ENCODE measurements at places on chromosomes 3 and 15.

DNA sequence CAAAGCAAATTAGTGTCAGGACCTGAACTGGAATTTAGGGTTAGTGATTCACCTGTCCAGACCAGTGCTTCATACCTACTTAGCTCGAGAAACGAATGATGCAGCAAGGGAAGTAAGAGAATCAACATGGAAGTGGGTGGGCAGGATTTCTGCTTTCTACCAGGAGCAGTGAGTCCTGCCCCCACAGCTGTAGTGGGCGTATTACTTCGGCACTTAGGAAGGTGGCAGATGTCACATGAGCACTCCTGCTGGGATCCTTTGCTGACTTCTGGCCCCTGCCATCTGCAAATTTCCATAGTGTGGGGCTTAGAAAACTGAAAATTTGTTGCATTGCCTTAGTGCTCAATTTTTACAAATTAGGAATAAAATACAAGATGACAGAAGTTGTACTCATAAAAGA is 31.2 kb downstream of the RYR3 start:
- DNase-seq: no peak

DNA sequence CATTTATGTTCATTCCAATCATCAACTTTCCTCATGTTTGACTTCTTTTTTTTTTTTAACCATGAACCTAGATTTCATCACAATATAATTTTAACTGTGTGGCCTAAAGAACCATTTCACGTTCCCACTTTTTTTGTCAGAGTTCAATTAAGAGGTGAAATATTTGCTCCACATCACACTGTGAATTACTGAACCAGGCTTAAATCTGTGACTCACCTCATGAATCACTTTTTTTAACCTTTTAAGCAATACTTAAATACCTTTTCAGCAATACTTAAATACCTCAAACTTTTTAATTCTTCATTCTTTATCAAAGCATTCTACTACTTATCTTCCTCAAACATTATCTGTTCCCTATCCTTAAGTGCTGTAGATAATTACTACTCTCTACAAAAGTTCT is 137.6 kb downstream of the SI start:
- no peak for DNase-seq

DNA sequence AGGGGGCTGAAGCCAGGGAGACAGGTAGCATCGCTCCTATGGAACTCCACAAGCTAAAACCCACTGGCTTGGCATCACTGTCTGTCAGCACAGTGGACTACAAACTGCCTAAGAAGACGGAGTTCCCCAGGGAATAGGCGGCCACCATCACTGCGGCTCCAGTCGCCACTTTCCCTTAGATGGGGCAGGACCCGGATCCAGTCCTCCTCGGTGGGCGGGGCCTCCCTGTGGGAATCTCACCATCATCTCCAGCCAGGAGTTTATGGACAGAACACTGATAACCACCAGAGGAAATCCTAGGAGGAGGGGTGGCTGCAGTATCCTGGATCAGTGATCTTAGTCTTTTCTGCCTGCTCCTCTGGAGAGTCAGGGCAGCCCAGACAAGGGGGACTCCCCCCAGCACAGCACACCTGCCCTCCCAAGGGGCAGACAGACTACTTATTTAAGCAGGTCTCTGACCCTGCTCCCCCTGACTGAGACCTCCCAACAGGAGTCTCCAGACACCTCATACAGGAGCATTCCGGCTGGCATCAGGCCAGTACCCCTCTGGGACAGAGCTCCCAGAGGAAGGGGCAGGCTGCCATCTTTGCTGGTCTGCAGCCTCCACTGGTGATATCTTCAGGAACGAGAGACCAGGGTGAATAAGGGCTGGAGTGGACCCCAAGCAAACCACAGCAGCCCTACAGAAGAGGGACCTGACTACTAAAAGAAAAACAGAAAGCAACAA is 435.6 kb upstream of the RASGRP1 start:
- DNase-seq: no peak

GRCh38 chr3:172972067-172972466 is 169.0 kb downstream of the SPATA16 start:
- no peak for DNase-seq

DNA sequence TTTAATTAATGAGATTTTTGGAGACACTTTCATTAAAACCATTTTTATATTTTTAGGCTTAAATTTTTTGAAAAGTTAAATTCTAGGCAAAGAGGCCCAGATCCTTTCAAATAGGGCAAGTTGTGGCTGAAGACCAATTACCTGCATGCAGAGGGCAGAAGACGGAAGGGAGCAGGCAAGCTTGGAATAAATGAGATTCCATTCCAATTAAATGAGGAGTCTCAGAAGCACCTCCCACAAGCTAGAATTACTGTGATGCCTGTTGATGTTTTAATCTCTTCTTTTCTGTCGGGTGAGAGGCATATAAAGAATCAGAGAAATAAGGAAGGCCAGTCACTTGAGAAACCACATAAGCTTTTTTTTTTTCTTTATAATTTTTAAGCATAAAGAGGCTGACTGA is 46.8 kb downstream of the KBTBD8 start:
- DNase-seq: no peak

- no peak for DNase-seq
These were observed 91.0 kb upstream of the RPL32 start for GRCh38 chr3:12932347-12932746.

- DNase-seq: no peak
These were observed 202.6 kb upstream of the MCTP2 start for GRCh38 chr15:94028809-94029208.

- no peak for DNase-seq
These were observed 97.7 kb downstream of the RPL39L start for GRCh38 chr3:187041362-187042307.

- DNase-seq: no peak
These were observed 21.2 kb upstream of the XIRP1 start for GRCh38 chr3:39213613-39214012.

- DNase-seq: no peak
These were observed 76.0 kb downstream of the MTHFS start for GRCh38 chr15:79820820-79821219.

DNA sequence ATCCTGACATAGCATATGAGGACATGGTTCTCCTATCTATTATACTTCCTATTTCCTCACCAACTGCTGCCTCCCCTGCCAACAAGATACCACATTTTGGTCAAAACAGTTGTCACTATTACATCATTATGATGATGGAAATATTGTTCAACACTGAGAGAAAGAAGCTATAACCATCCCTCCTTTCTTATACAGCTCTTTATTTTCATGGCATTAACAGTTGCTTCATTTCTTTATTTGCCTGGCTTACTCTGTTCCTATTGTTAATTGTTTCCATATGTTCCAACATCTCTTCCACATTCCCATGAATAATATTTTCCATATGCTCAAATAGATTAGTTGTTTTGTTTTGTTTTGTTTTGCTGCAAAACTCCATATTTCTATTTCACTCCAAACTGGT is 40.8 kb upstream of the FILIP1L start:
- DNase-seq: no peak

DNA sequence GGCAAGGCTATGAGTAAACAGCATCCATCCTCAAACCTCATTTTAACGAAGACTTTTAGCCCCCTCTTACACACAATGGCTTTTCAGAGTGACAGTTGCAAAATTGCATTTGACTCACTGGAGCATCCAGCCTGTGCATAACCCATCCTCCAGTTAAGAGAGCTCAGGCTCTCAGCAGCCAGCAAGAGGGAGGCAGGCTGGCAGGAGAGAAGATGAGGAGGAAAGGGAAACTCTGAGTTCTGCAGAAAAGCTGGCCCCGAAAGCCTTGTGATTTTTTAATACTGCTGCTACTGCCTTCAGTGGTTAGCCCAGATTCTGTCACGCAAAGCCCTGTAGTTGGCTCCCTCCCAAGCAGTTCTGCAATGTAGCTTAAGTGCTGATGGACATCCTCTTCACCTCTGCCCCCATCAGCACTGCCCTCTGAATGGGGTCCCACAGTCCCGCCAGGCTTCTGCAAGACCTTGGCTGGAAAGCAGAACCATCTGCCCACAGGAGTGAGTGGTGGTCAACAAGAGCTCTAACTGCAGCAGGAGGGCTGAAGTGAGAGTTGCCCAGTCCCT is 371.3 kb downstream of the EPHB1 start:
- no peak for DNase-seq

- no peak for DNase-seq
These were observed 269.4 kb downstream of the GBE1 start for GRCh38 chr3:81492040-81492439.

- no peak for DNase-seq
These were observed 49.9 kb upstream of the SLC6A11 start for GRCh38 chr3:10766049-10766705.

GRCh38 chr15:79881254-79881653 is 15.6 kb downstream of the MTHFS start:
- no peak for DNase-seq

GRCh38 chr3:46897829-46898320 is 20.4 kb downstream of the PTH1R start:
- DNase-seq: no peak

DNA sequence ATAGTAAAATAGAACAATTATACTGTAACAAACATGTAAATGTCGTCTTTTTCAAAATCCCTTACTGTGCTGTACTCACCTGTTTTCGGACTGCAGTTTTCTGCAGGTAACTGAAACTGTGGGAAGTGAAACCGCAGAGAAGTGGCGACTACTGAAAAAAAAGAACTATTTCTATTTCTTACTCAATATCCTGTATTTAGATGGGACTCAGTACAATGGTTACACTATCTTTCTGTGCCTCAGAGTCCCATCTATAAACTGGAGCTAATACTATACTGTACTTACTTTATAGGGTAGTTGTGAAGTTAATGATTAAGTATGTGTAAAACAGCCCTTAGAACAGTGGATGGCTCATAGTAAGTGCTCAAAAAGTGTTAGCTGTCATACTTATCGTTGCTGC is 14.3 kb upstream of the P2RY12 start:
- DNase-seq: no peak

- DNase-seq: no peak
These were observed 138.3 kb downstream of the PTPRG start for GRCh38 chr3:61699622-61700021.

- DNase-seq: no peak
These were observed 8.5 kb upstream of the TICRR start for GRCh38 chr15:89566621-89567294.

DNA sequence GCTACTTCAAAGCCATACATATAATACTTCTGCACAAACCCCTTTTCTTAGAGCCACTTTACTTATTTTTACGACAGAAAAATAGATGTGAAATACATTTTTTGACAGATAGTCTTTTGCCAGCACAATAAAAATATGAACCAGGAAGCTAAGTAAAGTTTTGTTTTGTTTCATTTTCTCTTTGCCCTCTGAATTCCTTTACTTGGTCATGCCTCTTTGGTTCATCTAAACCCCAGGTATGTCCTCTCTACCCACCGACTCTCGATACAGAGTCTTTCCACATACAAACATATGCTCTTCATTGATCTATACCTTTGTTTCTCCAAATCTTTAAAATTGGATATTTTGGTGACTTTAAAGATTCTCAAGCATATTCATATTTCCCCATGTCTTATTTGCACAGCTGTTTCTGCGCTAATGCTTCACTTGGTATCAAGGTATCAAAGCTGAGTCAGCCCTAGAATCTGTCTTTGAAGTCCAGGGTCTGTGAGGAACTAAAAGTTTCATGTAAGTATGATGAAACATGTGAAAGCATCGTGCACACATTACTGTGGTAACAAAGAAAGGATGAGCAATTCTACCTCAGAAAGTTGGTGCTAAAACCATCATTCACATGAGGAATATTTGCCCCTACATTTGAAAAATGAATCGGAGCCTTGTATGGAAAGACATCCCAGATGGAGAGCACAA is 845.4 kb downstream of the NAALADL2 start:
- DNase-seq: no peak

- no peak for DNase-seq
These were observed 29.2 kb downstream of the GJD2 start for GRCh38 chr15:34725556-34725955.

GRCh38 chr15:71153823-71154524 is 38.7 kb downstream of the THSD4 start:
- no peak for DNase-seq

- DNase-seq: no peak
These were observed 14.6 kb downstream of the MELTF start for GRCh38 chr3:197014942-197015575.

DNA sequence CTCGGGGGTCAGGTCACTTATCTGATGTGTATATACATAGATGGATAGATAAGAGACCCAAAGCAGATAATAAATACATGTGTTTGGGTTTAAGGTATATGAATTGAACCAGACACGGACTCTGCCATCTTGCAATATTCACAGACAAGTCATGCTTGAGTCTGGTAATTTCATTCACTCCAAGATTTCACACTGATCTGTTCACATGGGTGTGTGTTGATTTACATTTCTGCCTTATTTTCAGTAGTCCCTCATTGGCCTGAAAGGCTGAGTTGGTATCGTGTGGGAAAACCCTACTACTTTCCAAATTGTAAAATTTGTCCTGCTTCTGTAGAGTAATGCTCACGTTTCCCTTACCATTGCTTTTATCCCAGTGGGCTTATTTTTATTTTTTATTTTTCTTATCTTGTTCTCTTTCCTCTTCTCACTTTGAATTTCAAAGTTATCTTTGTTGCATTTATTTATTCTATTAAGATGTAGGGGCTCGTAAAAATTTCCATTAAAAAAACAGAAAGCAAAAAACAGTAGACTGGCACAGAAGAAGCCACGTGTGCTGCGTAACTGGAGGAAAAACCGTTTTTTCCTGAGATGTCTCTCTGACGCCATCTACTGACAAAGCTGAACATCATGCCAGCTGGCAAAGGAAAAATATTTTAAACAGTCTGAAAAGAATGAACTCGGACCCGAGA is 10.8 kb upstream of the MFSD1 start:
- DNase-seq: peak; percentile 44

GRCh38 chr15:71713191-71713809 is 97.1 kb upstream of the NR2E3 start:
- no peak for DNase-seq

- DNase-seq: no peak
These were observed 406.6 kb upstream of the PPP2R3A start for GRCh38 chr3:135558906-135559305.

- no peak for DNase-seq
These were observed 25.1 kb upstream of the CSTA start for GRCh38 chr3:122299872-122300460.

GRCh38 chr3:48518069-48518468 is 14.1 kb upstream of the SHISA5 start:
- DNase-seq: no peak

DNA sequence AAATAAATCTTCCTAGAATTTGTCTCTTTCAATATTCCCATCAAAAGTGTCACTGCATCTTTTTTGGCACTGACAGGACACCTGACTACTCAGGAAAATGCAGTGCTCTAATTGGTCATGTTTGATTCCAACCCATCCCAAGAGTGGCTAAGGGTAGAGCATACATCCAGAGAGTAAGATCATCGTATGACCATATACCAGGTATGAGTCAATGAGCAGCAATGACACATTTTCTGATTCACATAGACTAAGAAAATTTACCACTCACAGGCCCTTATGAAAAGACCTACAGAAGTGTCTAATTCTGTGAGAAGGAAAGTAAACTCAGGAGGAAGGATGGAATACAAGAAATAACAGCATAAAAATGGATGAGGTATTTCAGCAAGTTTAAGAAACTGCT is 434.2 kb downstream of the ZIC1 start:
- no peak for DNase-seq

- no peak for DNase-seq
These were observed 483.4 kb downstream of the FOXP1 start for GRCh38 chr3:71099997-71100719.

GRCh38 chr3:62260655-62261054 is 112.7 kb downstream of the FEZF2 start:
- no peak for DNase-seq

GRCh38 chr3:139313921-139314320 is 29.9 kb upstream of the MRPS22 start:
- DNase-seq: no peak

- DNase-seq: no peak
These were observed 235.0 kb downstream of the SLC9A9 start for GRCh38 chr3:143613226-143613625.

GRCh38 chr3:159260049-159260662 is 458.3 kb downstream of the MFSD1 start:
- peak; percentile 38 for DNase-seq
